K562 (cell line): ENCODE measurements at places on chromosomes 3 and 15. TPM values are rescaled to one million over a fixed set of nuclear protein-coding genes. Genes with fewer than 3 reads are reported as not detected.

VPS13C gene
- total RNA-seq, result 22.3 and 23.3 TPM in 2 replicates

GRCh38 chr3:107117922-107118536 lies 259.2 kb upstream of the CCDC54 start:
- DNase-seq, result peak; percentile 11

PAQR5 gene
- total RNA-seq, result 0.04 TPM in 1 of 2 replicates, not detected in the other

GRCh38 chr3:189337673-189338091 lies 165.9 kb downstream of the TPRG1 start:
- DNase-seq, result no peak

GRCh38 chr3:27610800-27611525 lies 111.2 kb downstream of the EOMES start:
- no peak for DNase-seq

GRCh38 chr15:61137105-61137792 lies 91.9 kb downstream of the RORA start:
- DNase-seq, result no peak

TGM4 gene
- not detected in 2 replicates for total RNA-seq
